ENCODE measurements at places on chromosomes 6 and 20.

DNA sequence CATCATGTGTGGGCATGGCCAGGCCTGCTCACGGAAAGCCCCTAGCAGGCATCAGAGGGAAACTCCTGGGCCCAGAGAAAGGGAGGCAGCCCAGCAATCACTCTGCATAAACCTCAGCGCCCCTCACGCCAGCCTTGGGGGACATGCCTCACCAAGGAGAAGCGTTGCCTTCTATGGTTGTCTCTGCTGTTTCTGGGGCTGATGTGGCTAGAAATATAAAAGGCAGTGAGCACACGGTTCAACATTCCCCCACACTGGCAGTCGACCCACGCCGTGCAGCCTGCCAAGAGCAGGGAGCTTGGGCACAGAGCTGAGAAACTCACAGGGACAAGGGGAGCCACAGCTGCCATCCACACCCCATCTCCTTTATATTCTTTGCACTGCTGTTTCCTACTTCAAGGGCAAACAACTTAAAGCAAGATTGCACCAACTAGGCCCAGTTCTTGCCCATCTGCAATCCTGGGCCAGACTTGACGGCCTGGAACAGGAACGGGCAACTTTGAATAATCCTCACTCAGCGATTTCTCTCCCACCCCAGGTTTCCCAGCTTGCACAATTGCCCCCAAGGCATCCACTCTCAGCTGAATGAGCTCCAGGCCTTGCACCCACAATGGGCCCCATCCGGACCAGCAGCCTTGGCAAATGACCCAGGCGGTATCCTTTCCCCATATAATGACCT, 35.5 kb upstream of the FOXC1 start:
- no peak for DNase-seq

DNA sequence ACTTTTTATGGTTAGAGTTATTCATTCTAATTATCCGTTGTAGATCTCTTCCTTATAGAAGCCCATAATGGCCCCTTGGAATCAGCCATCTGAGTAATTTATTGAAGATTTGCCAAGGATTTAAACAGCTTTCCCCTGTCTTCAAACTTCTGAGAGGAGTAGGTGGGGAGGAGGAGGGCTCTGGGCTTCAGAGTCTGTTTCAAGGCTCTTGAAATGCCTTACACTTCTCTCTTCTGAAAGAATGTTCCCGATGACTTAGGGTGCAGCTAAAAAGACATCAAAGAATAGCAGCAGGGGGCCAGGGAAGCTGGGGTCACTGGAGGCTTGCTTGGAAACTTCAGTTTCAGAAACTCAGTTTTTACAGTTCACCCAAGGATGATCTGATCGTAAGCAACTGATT, 165.3 kb downstream of the ZDHHC14 start:
- DNase-seq = no peak

DNA sequence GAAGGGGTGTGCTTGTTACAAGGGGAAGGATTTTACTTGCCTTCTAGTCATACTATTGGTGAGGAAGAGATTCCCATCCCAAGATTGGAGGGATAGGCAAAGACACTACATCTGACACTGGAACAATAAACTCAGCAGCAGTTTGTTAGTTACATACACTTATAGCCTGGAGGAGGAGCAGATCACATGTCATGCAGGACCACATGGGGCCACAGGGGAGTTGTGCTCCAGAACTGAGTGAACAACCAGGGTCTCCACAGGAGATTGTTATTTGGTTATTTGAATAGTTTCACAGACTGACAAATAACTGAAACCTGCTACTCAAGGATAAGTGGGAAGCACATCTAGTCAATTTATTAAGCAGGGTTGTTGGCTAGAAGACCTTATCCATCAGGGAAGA, 559.4 kb upstream of the MANEA start:
- DNase-seq = no peak

DNA sequence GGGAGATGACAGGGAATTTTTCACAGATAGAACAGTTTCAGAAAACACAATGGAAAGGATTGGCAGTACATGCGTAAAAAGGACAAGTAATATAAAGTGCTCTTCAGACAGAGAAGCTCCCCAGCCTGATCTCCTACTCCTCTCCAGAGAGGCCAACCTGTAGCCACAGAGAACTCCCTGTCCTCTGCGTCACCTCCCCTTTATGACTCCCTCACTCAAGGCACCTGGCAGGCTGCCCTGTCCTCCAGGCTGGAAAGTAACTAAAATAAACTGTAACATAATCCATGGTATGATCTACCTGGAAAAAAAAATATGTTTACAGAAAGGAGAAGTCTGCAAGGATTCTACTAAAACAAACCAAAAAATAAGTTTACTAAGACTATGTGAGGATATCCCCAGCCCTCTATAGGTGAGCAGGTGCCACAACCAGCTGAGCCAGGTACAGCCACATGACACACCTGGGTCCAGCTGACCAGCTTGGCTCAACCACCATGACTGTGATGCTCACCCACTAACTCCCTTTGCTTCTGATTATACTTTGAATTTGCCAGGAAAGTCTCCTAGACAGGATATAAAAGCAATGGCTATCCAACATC, 29.2 kb downstream of the MBOAT1 start:
- DNase-seq = no peak
